Stimulated activated CD4-positive, alpha-beta T cell treated with anti-CD3 and anti-CD28 coated beads, Interleukin-15, amount 100 ng/mL, for 24 hours (primary cell): ENCODE measurements at places on chromosomes 3 and 15.
A peak's percentile ranks its signal among the peaks of the same experiment; 100 is the strongest.

- DNase-seq: no peak
Measured at GRCh38 chr15:70169147-70169546, 71.4 kb upstream of the TLE3 start.

DNA sequence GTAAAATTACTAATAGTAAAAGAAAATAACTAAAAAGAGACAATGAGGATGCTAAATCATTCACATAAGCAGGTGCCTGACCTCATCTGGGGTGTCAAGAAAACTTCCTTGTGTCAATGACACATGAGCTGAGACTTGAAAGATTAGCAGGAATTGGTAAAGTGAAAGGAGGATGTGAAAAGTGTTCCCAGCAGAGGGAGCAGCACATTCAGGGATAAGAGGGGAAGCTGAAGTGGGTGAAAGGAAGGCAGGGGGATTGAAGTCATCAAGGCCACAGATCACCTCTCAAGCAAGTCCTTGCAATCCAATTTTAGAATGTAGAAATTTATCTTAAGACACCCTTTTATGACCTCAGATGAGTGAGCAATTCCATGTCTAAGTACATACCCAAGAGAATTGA, 60.2 kb upstream of the ACP3 start:
- DNase-seq: no peak

DNA sequence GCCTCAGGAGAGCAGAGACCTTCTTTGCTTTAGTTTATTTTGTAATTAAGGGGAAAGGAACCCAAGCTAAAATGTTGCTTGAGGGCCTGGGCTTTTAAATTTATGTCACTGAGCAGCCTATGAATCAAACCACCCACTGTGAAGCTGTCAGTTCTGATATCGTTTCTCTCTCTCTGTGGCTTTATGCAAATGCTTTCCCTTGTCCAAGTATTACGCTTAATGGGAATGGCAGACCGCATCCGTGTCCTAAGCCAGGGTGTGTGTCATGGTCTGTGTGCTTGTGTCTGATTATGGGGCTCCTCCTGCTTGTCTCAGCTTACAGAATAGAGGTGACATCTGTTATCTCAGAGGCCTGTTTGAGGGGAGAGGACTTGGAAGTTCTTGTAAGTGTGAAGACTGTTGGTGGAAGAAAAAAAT, 82.4 kb downstream of the EBLN2 start:
- DNase-seq: no peak

GRCh38 chr15:68755731-68756130, 65.0 kb downstream of the ANP32A start:
- DNase-seq: no peak

DNA sequence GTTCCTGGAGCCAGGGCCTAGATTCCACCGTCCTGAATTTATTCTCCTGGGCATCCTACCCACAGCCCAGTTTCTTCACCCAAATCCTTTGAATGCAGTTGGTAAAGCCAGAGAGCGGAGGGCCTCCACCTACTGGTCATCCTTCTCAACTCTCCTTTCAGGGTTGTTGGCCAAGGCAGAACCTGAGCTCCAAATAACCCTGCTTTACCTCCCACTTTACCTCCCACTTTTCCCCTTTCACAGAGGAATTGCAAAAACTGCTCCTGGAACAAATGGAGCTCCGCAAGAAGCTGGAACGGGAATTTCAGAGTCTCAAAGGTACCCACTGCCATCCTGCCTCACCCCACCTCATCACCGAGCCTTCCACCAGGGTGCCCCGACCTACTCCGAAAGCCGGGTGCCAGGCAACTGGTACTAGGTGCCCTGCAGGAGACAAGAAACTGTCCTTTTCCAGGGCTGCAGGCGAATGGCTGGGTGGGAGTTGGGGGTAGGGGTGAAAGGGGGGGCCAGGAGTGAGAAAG, 6.8 kb downstream of the SKOR1 start:
- DNase-seq: no peak

DNA sequence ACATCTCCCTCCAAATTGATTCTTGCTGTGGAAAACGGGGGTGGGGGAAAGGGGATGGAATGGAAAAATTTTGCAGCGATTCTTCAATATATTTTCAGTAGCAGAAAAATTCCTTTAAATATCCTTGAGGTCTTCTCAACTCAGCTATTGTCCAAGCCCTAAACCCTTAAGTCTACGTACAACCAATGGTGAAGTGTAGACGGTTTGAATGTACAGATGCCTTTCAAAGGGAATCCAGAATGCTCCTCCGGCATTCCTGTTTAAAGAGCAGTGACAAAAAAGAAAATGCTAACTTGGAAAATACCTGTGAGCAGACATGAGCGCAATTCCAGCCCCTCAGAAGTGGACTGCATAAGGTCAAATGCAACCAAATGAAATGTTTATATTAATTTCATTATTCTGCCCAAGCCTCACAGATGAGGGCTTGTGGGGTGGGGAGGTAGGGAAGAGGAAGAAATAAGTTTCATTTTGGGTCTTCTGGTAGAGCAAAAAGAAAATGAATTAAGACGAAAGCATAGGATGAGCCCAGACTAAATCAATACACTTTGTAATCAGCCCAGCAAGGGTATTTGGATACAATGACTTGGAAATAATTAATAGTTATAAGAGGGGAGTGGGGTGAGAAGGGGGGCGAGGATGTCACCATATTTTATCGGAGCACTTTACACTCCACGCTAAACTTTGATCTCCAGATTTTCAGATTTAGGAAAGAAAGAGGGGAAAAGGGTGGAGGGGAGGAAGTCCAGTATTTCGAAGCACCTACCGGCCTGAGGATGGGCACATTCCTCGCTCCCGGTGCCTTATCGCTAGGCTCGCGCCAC, 2.7 kb downstream of the FOXP1 start:
- DNase-seq: no peak

GRCh38 chr15:43230640-43231115, 9.9 kb upstream of the EPB42 start:
- DNase-seq: no peak

- DNase-seq: no peak
Measured at GRCh38 chr3:104696470-104696869, 670.2 kb upstream of the ALCAM start.

GRCh38 chr15:101613130-101614000, 38.8 kb downstream of the TM2D3 start:
- DNase-seq: no peak

DNA sequence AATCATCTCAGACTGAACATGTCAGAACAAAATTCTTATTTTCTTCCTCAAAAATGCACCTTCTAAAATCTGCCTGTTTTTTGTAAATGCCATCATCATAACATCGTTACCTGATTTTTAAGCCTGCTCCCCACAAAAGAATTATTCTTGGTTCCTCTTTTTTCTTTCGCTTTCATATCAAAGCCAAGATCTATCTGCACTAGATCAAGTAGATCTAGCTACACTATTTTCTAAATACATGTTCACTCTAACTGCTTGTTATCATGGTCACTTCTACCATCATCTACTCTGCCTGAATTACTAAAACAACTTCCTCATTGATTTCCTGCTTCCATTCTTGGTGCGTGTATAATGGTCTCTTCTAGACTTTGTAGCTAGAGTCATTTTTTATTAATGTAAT, 217.7 kb downstream of the ARPP21 start:
- DNase-seq: no peak

DNA sequence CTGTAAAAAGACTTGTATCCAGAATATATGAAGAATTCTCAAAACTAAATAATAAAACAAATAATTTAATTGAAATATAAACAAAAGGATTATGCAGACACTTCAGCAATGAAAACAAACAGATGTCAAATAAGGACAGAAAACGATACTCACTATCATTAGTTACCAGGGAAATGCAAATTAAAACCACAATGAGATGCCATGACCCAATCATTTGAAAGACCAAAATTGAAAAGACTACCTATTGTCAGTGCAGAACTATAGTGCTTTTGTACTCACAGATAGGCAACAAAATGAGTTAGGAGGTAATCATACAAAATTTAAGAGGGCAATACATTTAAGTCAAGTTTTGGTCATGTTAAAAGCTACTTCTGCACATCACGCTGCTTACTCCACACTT, 31.6 kb upstream of the OR5K4 start:
- no peak for DNase-seq

GRCh38 chr3:126983276-126983652, 349 bp downstream of the PLXNA1 start:
- peak; percentile 19 for DNase-seq

DNA sequence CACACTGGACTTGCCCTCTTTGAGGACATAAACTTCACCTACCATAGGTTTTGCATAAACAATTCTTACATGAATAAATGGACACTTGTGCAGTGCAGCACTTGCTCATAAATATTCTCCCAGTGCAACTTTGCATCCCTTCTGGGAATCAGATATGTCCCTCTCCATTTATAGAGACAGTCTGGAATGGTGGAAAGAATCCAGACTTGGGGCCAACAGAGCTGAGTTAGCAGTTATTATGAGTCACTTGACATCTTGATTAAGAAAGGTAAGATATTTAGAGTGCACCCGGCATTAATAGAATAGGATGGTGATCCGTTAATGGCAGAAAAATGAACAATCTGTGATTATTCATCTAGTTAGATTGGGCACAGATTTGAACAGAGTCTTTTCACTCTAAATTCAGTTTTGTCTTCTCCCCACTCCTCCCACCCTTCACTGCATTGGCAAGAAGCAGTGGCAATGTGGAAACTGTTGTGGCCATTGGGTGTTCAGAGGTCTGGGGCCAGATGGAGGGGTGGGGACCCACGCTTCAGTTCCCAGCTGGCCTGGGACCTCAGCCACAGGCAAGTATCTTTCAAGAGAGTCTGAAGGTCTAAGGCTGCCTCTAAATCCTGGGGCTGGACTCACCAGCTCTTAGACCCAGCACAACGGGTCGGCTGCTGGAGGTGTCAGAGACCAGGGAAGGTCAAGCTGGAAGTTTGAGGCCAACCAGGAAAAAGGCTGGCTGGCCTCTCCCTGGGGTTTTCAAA, 58.9 kb upstream of the KY start:
- DNase-seq: no peak

GRCh38 chr15:92117261-92117731, 263.8 kb downstream of the SLCO3A1 start:
- DNase-seq: no peak

DNA sequence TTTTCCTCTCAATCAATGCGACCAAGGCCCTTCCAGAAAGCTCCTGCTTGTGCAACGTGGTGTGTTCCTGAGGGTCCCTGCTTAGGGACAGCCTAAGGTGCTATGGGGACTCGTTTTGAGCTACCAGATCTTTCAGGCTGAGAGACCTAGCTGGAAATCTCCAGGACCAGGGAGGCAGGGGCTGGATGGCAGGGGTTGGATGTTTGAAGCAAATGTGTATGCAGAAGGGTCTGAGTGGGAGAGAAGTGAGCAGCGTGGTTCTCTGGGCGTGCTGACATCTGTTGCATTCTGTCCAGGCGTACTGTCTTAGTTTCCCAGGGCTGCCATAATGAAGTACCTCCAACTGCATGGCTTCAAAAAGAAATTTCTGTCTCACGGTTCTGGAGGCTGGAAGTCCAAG, 31.7 kb upstream of the SLCO2A1 start:
- DNase-seq: no peak

- no peak for DNase-seq
Measured at GRCh38 chr3:55455915-55456314, 31.2 kb downstream of the WNT5A start.

DNA sequence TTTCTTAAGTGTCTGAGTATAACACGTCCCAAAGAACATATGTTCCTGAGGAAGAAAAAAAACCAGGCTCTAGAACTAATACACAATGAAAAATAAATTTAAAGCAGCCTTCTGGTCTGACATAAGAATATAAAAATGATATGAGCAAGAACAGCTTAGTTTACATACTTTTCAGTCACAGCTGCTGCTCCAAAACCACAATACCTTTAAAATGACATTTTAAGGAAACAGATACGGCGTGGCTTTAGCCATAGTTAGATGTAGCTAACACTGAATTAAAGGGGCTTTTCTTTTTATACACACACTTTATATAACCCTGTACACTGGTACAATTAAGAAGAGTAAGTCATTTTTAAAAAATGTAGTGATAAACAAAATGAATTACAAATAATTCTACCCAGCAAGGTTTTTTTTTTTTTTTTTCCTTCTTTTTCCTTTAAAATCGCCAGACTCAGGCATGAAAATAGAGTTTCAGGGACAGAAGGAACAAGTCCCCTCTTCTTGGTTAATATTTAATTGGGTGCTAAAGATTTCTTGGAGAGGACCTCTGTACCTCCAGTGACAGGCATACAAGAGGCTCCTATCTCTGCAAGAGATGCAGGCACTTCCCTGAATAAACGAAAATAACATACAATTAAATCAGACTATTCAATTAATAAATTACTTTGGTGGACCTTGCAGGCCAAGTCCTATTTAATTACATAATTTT, 265.6 kb downstream of the FOXP1 start:
- no peak for DNase-seq

GRCh38 chr15:33656168-33656567, 312.1 kb upstream of the CHRM5 start:
- DNase-seq: no peak
